ENCODE measurements at places on chromosomes 5 and 9. TPM values are rescaled to one million over a fixed set of nuclear protein-coding genes. Genes with fewer than 3 reads are reported as not detected.

Gene SLC25A2
- 0.65 TPM for total RNA-seq

Gene SLC6A19
- not detected for total RNA-seq

Gene SLC46A2
- not detected for total RNA-seq

Gene CCL28
- 10.6 TPM for total RNA-seq

Gene EFNA5
- not detected for total RNA-seq

Gene ANGPTL2
- 0.10 TPM for total RNA-seq
